ENCODE measurements at places on chromosomes 2 and 18. TPM values are rescaled to one million over a fixed set of nuclear protein-coding genes. Genes with fewer than 3 reads are reported as not detected.

- DNase-seq: no peak
Measured at GRCh38 chr2:54561010-54561409, 104.9 kb downstream of the SPTBN1 start.

DNA sequence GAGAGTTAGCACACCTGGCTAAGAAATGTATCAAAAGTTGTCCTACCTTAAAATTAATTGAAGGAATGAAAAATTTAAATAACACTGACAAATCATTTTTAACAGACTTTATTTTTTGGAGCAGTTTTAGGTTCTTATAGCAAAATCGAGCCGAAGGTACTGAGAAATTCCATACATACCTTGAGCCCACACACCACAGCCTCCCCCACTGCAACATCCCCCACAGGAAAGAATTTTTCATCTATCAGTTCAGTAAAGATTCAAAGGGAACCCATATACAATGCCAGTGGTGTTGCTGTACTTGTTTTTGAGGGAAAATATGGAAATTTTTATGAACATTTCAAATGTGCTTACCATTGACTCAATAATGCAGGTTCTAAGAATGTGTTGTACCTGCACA, 169.8 kb upstream of the HS6ST1 start:
- no peak for DNase-seq

GRCh38 chr2:27798948-27799645, 27.6 kb downstream of the MRPL33 start:
- no peak for DNase-seq

GRCh38 chr18:74342416-74343043, 26.9 kb downstream of the C18orf63 start:
- DNase-seq: no peak

- DNase-seq: peak; percentile 71
Measured at GRCh38 chr2:24832073-24832461, 38.8 kb downstream of the CENPO start.

- no peak for DNase-seq
Measured at GRCh38 chr2:38556006-38556801, 46.5 kb downstream of the HNRNPLL start.

DNA sequence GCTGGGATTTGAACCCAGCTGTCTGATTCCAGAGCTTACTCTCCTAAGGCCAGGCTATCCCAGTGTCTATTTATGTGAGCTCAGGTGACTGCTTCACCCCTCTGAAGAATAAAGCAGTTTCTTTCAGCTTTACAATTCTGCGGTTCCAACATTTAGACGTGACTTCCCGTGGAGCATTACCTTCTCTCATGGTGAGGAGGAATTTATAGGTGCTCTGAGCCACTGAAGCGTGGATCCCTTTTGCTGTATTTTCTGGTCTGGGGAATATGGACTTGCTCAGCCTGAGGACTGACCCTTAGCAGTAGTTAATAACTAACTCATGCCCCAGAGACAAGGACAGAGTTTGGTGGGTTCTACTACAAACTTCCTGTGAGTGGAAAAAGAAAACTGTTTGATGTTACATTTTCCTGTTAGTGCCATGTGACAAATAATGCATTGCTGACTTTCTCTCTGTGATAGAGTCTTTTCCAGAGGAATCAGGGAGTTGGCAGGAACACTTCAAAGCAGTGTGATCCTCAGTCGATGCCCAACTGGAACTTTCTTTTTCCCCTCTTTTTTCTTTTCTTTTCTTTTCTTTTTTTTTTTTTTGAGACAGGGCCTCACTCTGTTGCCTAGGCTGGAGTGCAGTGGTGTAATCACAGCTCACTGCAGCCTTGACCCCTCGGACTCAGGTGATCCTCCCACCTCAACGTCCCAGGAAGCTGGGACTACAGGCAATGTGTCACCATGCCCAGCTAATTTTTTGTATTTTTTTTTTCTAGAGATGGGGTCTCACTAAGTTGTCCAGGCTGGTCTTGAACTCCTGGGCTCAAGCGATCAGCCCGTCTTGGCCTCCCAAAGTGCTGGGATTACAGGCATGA, 21.9 kb downstream of the CASP10 start:
- DNase-seq: no peak

DNA sequence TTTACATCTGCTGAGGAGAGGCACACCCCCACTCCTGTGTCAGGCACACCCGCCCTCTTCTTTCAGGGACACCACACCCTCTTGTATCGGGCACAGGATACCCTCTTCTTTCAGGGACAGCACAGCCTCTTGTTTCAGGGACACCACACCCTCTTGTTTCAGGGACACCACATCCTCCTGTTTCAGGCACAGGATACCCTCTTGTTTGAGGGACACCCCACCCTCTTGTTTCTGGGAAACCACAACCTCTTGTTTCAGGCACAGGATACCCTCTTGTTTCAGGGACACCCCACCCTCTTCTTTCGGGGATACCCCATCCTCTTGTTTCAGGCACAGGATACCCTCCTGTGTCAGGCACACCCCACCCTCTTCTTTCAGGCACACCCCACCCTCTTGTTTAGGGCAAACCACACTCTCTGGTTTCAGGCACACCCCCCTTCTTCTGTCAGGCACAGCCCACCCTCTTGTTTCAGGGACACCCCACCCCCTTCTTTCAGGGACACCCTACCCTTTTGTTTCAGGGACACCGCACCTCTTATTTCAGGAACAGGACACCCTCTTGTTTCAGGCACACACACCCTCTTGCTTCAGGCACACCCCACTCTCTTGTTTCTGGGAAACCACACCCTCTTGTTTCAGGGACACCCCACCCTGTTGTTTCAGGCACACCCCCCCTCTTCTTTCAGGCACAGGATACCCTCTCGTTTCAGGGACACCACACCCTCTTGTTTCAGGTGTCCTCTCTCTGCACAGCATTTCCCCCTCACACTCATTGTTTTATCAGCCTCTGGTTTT, 96.2 kb downstream of the TPO start:
- DNase-seq: no peak

DNA sequence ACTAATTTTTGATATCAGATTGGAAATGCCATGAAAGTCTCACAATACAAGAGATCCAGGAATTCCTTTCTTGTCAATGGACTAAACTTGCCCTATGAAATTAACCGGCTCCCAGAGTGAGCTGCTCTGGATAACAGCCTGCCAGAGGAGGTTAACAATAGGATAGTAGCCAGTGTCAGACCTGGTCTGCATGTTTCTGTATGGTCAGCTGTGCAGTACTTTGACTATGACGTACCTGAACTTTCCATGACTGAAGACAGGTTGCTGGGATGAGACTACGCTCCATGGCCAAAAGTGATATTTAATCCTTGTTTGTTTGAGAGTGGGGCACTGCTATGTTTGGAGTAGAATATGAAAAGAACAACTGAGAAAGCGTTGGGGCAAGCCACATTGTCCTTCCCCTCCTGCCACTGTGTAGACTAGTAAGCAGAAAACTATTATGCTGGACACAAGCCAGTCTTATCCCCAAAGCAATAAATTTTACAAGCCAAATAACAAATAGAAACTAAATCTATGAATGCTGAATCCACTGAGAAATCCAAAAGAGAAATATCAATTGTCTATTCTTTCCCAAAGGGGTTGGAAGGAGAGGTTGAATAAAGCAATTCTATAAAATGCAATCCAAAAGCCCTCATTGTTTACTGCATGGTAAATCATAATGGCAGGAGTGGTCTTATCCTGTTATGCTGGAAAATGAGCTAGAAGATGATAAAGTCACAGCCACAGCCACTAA, 115.5 kb upstream of the CYP26B1 start:
- no peak for DNase-seq

- no peak for DNase-seq
Measured at GRCh38 chr2:29000481-29000880, 19.4 kb downstream of the TOGARAM2 start.

GRCh38 chr2:38750011-38750890, 910 bp downstream of the SRSF7 start:
- DNase-seq: peak; percentile 89

- no peak for DNase-seq
Measured at GRCh38 chr2:219099329-219099728, 38.6 kb upstream of the IHH start.

- no peak for DNase-seq
Measured at GRCh38 chr18:9619990-9620389, 5.6 kb upstream of the PPP4R1 start.

DNA sequence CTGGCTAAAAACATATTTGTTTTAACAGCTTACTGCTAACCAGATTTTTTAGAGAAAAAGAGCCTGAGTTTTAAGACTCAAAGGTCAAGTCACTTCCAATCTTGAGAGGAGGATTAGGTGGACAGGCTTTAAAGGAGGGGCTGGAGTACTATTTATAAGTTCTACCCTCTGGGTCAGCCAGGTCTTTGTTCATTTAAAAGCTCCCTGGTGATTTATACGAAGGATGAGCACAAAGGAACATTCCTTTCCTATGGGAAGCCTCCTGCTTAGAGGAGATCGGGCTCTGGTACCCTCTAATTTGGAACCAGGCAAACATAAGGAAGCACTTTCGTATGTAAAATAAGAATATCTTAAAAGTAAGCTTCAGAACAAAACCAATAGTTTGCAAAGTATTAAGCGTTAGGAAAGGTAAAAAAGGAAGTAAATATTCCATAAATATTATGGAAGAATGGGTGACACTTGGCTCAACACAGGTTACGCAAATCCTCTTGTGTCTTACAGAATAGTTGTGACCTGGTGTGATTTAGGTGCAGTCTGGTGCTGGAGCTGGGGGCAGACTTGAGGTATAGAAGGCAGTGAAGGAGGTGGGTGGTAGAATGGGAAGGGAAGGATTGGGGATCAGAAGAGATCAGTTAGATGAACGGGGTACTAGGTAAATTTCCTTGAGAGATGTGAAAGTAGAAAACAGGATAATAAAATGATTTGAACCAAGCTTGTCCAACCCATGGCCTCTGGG, 35.6 kb downstream of the PDE6D start:
- no peak for DNase-seq

DNA sequence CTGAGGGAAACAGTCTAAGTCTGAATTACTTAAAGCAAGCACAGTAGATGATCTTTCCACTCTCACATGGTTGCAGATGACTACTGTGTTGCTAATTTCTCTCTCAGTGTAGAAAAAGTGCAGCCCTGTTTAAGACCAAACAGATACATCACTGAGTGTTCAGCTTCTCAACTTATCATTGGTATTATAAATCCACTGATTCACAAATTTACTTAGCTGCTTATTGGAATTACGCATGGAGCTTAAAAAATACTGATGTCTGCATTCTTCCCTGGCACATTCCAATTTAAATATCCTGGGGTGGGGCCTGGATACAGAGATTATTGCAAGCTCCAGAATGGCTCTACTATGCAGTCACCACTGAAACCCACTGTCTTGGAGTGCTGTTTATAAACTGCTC, 411.2 kb downstream of the RND3 start:
- no peak for DNase-seq

GRCh38 chr18:46734981-46735380, 21.9 kb downstream of the ST8SIA5 start:
- DNase-seq: peak; percentile 69

- DNase-seq: no peak
Measured at GRCh38 chr2:18749912-18750526, 160.7 kb upstream of the NT5C1B start.

GRCh38 chr2:30104307-30104706, 42.5 kb upstream of the YPEL5 start:
- DNase-seq: no peak

- peak; percentile 72 for DNase-seq
Measured at GRCh38 chr2:96699621-96700020, 40.2 kb downstream of the LMAN2L start.

DNA sequence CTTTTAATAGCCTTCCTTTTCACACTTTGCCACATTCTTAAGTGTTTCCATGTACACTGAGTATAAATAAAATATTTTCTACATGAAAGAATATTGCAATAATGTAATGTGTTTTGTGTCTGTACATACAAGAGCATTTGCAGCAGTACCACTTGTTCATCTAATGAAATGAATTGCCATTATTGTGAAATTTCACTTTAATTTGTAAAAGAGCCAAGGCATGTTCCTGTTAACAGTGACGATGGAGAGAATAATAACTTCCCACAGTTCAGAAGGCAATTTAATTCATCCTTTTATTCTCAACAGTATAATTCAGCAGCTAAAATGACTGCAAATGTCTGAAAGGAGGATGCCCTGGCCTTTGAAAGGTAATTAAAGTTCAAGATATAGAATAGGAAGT, 853.9 kb downstream of the LRRTM4 start:
- DNase-seq: no peak

DNA sequence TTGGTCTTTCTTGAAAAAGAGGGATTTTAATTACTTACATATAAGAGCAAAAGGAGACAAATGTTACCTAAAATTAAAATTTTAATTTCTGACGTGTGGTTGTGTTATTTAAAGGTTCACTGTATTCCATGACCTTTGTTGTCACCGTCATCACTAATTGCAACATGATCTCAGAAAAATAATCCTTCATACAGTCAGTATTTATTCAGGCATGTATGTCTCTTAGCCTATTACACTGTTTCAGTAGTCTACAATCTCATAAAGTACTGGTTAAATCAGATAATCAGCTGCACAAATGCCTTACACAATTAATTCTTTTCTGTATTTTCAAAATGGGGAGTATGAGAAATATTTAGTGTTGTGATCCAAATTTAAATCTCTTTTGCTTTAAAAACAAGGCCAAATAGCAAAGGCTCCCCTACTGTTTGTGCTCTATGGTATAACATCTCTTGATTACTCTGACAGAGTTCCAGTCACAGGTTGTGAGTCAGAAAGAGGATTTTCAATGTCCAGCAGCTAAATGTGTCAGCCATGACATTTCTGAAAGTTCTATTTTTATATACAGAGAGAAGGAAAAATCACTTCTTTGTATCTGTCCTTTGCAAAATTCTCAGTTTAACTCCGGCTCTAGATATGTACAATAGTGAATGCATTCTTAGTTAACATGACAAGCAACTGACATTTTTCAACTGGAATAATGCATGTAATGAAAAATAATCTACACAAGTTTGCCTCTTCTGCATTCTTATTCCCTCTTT, 184.0 kb downstream of the FIGN start:
- DNase-seq: no peak

HDAC4 gene
- 44.9 TPM for total RNA-seq

NAT8 gene
- not detected for total RNA-seq

GRP gene
- total RNA-seq: not detected

FAHD2B gene
- total RNA-seq: 6.9 TPM

ACP1 gene
- total RNA-seq: 51.3 TPM

ERICH2 gene
- not detected for total RNA-seq

SOCS6 gene
- total RNA-seq: 17.7 TPM

RNF125 gene
- total RNA-seq: 15.8 TPM

SLC9A4 gene
- total RNA-seq: not detected

VWA3B gene
- not detected for total RNA-seq

EN1 gene
- 4.4 TPM for total RNA-seq

NOSTRIN gene
- total RNA-seq: 62.1 TPM

Data from mesenteric fat pad (tissue), 1 donor.